ENCODE measurements at places on chromosomes 6 and 20.

- no peak for DNase-seq
Observed at GRCh38 chr6:91788501-91788900, 1201.6 kb upstream of the MAP3K7 start.

- DNase-seq = no peak
Observed at GRCh38 chr20:43681991-43682410, 15.1 kb downstream of the MYBL2 start.

DNA sequence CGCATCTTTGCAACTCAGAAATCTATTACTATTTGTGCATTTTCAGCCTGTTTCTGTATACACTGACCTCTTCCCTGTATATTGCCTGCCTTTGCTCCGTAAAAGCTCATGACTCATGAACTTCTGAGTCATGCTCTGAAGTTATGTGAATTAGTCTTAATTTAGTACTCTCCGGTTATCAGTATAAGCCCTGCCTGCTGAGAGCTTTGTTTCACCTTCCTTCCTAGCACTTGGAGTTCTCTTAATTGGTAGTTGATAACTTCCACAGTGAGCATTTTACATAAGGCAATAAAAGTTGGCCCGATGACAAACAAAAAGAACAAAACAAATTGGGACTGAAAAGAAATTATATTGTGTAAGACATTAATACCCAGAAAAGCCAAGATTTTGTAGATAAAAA is 231.4 kb downstream of the GJA1 start:
- no peak for DNase-seq

- no peak for DNase-seq
Observed at GRCh38 chr20:40255365-40255764, 433.7 kb downstream of the MAFB start.

DNA sequence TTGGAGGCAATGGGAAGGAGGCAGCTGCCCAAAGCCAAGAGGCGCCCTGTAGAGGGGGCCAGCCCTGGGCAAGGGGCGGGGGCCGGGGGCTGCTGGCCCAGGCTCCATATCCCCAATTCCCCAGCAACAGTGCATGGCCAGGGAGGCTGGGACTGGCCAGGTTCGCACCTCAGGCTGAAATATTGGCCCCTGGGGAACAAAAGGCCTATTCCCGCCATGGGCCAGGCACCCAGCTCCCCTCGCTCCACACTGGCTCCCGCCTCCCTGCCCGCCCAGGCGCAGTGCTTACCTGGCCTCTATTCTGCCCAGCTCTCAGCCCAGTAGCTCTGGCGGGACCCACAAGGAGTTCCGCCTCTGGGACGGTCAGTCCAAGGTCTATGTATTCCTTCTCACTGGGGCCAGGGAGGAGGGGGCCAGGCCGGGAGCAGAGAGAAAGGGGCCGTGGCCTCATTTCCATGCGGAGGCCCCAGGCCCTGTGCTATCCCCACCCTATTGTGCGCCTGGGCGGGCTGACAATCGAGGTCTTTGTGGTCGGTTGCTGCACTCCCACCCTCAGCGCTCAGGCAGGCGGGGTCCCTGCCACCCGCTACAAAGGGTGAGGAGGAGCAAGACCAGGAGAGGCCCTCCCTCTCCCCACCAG is 42.3 kb downstream of the YTHDF1 start:
- no peak for DNase-seq

- DNase-seq = no peak
Observed at GRCh38 chr6:132153221-132153898, 202.2 kb upstream of the CCN2 start.

GRCh38 chr20:34124469-34125249 is 12.6 kb upstream of the EIF2S2 start:
- no peak for DNase-seq

DNA sequence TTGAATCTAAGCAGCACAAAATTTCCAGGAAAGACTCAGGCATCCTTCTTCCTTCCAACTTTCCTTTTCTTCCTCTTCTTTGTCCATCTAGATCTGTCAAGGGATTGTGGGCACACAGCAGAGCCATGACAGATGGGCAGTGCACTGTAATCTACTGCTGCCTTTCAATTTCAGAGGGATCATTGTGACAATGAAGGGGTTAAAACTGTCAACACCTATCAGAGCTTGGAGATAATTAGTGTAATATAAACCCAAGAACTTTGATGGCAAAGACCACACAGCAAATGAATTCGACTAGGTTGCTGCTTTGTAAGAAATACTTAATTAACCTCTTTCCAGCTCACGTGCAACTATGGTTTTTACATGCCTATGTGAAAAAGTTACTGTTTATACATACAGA is 55.0 kb downstream of the SAMD5 start:
- no peak for DNase-seq

GRCh38 chr6:1946583-1946982 is 298.8 kb downstream of the GMDS start:
- no peak for DNase-seq
